ENCODE measurements at places on chromosomes 12 and 14.

DNA sequence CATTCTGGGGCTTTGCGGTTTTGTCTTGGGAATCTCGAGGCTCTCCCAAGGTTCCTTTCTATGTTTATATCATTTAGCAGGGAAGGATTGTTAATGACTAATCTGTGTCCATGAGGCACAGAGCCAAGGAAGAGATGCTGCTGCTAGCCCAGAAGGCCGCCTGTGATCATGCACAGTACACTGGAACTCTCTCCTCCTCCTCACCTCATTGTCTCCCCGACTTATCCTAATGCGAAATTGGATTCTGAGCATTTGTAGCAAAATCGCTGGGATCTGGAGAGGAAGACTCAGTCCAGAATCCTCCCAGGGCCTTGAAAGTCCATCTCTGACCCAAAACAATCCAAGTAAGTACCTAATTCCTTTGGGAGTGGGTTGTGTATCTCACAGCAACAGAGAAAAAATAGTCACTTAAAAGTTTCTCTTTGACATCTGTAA lies at the start of gene NR1H4:
NR1H4 (plus strand) TSS at position 151 of the 435 bp plus-strand sequence. CDS start 19,458 bp downstream, outside the sequence.
- DNase-seq, result no peak

DNA sequence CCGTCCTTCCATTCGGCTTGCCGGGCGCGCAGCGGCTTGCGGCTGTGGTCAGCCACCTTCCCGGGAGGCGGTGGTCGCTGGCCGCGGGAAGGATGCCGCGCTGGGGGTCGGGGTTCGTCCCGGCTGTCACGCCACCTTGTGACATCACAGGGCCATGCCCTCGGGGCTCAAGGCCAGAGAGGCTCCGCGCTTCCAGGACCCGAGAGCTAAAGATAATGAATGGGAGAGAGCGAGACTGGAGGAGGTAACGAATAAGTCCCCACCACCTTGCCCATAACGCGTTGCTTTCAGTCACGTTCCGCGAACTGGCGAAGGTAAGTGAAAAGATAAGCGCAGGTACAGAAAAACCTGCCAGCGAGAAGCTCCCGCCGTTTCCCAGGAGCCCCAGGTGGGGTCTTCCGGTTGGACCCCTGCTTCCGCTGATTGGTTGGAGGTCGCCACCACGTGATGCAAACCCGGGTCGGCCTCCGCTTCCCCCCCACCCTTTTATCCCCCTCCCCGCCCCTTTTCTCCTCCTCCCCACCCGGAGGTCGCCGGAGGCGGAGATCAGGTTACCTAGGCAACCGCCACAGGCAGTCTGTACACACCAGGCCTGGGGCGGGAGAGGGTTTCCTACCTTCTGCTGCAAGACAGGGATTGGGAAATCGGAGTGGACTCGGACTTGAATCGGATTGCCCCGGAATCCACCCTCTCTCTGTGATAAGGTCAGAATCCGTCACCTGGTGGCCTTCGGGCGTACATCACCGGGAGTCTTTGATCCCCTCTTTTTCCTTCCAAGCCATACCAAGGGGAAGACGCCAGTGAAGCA lies at the start of gene LRRC9:
LRRC9 (plus strand) TSS at position 575 of the 808 bp plus-strand sequence.
- DNase-seq, result no peak

DNA sequence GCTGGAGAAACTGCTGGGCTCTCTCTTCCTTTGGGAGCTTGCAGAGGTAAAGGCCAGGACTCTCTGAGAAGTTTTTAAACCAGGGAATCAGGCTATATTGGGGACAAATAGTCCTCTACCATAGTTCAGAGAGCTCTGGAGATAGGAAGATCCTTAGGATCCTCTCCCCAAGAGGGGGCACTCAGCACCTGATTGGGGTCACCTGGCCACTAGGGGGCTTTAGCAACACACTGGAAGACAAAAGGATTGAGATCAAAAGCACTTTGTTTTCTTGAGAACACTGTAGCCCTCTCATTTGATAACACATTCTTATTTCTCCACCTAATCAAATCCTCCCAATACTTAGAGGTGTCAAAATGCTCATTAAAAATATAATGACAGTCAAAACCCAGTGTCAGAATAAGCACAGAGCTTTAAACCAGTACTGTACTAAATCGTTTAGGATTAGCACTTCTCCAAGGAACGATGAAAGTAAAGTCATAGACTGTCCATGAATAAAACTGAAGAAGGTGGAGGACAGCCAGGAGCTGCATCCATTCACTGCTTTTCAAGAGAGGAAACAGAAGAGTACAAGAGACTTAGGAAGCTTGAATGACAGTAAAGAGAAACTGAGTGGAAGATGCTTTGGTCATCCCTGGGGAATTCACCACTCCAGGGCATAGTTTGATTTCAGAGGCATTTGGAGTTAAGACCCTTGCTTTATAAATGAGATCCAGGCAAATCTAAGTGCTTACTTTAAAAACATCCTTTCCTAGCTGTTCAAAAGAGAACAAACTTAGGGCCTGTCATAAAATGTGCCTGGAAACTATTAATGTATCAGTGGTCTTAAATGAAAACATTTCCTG lies 26.5 kb downstream of the BMP4 start:
- no peak for DNase-seq

DNA sequence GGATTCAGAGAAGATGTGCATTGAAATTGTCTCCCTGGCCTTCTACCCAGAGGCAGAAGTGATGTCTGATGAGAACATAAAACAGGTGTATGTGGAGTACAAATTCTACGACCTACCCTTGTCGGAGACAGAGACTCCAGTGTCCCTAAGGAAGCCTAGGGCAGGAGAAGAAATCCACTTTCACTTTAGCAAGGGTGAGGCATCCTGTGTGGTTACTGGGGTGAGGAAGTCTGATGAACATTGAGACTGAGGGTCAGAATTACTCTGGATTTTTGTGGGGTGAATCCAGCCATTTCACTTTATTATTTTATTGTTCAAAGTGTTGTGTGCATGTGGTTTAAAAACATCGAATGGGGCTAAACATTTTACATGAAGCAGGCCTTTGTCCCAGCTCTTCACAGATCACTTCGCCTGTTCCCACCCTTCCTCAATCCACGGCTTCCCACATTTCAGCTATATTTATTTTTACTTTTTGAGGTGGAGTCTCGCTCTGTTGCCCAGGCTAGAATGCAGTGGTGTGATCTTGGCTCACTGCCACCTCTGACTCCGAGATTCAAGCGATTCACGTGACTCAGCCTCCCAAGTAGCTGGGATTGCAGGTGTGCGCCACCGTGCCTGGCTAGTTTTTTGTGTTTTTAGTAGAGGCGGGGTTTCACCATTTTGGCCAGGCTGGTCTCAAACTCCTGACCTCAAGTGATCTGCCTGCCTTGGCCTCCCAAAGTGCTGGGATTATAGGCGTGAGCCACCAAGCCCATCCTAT lies 40.6 kb downstream of the SUPT16H start:
- peak; percentile 26 for DNase-seq

GRCh38 chr14:88227693-88228092 lies 95.4 kb downstream of the KCNK10 start:
- DNase-seq, result no peak

DNA sequence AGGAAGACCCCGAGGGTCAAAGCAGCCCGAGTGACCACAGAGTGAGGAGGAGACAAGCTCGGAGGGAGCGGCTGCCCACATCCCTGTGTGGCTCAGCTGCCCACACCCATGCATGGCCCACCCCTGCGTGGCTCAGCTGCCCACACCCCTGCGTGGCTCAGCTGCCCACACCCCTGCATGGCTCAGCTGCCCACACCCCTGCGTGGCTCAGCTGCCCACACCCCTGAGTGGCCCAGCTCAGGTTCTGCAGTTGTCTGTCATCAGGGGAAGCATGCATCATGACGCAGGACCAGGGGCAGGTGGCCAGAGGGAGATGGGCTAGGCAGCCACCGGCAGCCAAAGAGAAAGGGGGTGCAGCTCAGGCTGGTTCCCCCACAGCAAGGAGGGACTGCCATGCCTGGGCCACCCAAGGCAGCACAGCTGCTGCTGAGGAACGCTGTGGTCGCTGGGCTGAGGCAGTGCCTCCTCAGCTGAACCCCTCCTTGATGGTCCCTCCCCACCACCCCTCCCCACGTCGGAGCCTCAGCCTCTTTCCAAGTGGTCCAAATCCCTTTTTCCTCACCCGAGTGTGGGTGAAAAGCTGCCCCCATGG lies 33.3 kb upstream of the NUDT14 start:
- DNase-seq, result no peak

- DNase-seq, result no peak
These were observed 21.2 kb downstream of the TMED10 start for GRCh38 chr14:75155169-75155568.

GRCh38 chr14:53147893-53148292 lies 5.2 kb downstream of the DDHD1 start:
- no peak for DNase-seq

- DNase-seq, result peak; percentile 82
These were observed 181.7 kb downstream of the NPAS3 start for GRCh38 chr14:33120341-33120740.
